T-helper 2 cell (primary cell): ENCODE measurements at places on chromosomes 5 and 9.

DNA sequence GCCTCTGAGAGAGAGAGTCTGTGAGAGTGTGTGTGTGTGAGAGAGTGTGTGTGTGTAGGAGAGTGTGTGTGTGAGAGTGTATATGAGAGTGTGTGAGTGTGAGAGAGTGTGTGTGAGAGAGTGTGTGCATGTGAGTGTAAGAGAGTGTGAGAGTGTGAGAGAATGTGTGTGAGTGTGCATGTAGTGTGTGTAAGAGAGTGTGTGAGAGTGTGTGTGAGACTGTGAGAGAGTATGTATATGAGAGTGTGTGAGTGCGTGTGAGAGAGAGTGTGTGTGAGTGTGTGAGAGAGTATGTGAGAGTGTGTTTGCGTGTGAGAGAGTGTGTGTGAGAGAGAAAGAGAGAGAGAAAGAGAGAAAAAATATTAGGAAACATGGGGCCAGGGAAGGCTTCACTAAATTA lies 588.3 kb upstream of the SGCD start:
- DNase-seq, result no peak

- DNase-seq, result no peak
Measured at GRCh38 chr5:95935553-95936100, 26.0 kb downstream of the ELL2 start.

DNA sequence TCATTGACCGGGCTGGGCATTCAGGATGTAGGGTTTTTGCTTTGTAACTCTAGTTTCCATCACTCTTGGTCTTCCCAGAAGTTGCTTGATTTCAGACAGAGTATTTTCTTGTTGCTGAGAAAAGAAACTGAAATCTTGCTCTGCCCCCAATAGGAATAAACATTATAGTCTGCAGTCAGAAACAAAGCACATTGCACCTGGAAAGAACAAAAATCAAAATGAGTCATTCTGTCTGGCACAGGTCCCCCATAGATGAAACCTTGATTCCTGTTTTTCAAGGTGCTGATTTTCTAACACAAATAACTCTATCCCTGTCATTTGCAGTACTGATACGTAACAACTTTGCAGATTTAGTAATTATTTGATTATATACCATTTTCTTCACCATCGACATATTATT lies 232.1 kb downstream of the FBXO4 start:
- DNase-seq, result no peak

GRCh38 chr9:120330031-120330430 lies 249.9 kb downstream of the CDK5RAP2 start:
- DNase-seq, result no peak

DNA sequence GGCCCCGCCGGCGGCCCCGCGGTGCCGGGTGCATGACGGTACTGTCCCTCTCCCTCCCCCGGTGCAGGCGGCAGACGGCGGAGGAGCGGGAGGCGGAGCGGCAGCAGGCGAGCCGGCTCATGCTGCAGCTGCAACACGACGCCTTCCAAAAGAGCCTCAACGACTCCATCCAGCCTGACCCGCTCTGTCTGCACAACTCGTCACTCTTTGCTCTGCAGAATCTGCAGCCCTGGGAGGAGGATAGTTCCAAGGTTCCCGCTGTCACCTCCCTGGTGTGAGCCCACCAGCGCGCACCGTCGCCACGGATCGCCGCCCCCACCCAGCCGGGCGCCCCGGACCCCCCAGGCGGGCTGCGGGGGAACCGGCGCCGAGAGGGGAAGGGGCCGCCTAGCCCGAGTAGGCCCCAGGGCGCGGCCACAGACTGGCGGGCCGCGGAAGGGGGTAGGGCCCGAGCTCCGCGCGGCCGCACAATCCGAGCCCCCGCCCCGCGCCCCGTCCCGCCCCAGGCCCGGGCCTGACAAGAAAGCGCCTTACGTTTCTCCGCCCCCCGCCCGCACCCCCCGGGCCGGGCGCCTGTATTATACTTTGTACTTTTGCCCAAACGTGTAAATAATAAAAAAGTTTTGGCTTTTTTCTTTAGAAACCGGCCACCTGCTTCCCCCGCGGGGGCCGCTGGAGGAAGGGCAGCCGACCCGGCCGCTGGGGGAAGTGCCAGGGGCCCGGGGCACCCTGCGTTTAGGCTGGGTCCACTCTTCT lies 2.5 kb downstream of the TLX3 start:
- DNase-seq, result no peak

GRCh38 chr5:107900721-107901120 lies 230.0 kb upstream of the EFNA5 start:
- DNase-seq, result no peak

GRCh38 chr9:135241381-135242048 lies 154.0 kb downstream of the OLFM1 start:
- no peak for DNase-seq

DNA sequence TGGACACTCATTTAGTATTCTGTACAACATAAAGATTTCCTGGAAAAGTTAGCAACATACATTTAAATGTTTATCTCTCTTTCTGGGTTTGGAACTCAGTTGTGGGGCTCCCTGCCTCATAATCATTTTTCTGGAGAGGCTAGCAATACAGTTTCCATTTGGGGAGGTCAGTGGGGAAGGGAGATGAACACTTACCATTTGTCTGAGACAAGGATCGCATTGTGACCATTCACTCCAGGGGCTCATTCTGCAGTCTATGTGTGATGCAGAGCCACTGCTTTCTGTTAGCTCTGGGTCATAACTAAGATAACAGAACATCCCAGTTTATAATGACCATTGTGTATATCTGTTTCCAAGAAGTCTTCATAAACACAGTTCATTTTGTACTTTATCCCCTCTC lies 22.4 kb downstream of the C9 start:
- no peak for DNase-seq

DNA sequence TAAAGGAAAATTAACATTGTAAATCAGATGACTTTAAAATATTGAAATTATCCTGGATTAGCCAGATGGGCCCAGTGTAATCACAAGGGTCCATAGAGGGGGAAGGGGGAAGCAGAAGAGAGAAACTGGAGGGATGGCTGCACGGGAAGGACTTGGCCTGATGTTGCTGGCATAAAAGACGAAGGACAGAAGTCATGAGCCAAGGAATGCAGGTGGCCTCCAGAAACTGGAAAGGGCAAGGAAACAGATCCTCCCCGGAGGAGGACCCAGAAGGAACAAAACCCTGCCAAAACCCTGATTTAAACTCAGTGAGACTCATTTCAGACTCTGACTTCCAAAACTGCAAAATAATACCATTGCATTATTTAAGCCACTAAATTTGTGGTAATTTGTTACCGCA lies 100.2 kb downstream of the ADAMTS2 start:
- no peak for DNase-seq

DNA sequence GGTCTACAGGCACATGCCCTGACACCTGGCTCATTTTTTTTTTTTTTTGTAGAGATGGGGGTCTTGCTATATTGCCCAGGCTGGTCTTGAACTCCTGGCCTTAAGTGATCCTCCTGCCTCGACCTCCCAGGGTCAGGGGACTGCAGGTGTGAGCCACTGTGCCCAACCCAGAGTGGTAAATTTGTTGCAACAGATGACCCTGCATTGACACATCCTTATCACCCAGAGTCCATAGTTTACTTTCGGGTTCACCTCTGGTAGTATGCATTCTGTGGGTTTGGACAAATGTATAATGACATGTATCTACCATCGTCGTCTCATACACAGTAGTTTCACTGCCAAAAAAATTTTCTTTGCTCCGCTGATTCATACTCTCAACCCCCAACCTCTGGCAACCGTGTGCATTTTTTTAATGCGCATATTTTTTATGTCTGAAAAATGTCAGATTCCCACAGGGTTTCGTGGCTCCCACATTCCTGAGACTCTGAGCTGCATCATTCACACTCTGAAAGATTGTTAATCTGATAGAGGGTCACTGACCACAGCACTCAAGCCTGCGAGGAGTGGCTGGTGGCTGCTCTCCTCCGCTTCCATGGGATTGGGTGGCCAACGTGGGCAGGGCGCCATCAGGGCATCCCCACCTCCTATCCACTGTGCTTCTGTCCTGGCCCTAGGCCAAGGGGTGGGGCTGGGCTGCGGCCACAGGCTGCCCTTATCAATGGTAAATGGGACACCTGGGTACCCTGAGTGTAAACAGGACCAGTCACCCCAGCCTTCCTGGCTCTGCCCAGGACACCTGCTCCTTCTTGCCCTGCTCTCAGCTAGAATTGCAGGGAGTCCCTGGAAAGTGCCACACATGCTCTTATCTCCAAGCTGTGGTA lies 9.6 kb downstream of the NDST1 start:
- DNase-seq, result no peak

DNA sequence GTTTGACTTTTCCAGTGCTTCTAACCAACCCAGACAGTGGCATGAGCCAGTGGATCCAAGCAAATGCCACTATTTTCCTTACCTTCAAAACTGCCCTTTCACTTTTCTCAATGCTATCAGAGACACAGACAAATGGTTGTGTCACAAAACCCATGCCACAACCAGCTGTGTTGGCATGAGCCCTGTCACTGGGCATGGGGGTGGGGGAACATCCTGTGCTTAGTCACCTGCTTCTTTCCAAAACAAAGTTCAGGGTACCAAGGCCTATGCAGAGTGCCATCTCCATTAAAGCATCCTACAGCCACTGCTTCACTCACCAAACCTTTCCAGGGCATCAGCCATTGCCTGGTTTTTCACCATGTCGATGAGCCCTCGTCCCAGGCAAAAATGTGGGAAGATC lies 30.1 kb downstream of the NIPSNAP3B start:
- no peak for DNase-seq

DNA sequence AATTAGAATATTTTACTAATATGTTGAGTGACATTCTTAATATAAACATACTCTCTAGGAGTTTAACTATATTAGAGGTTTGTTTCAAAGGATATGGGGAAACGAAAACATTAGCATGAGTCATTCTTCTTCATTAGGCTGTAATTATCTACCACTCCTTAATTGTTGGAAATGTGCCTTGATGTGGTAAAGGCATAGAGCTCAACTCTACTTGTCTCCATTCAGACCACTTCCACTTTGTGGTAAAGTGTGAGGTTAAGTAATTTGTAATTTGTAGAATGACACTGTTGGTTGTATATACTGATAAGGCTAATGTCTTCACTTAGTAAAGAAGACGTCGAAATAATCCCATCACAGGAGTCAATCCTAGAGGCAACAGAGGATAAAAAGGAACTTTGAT lies 58.1 kb downstream of the HAPLN1 start:
- DNase-seq, result no peak

- DNase-seq, result no peak
Measured at GRCh38 chr5:568809-569208, 43.3 kb upstream of the CEP72 start.

DNA sequence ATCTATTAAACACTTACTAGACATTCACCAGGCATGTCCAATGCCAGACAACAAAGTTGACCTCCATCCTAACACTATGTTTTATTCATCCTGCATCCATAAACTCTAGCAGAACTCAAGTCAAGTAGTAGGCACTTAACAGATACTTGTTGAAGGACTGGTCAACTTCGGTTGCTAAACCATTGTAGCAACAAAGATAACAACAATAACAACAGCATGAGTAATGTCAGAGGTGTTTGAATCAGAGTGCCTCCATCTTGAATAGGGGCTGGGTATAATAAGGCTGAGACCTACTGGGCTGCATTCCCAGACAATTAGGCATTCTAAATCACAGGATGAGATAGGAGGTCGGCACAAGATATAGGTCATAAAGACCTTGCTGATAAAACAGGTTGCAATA lies 180.5 kb upstream of the ZNF462 start:
- DNase-seq, result no peak
